ENCODE measurements at places on chromosomes 3 and 15. TPM values are rescaled to one million over a fixed set of nuclear protein-coding genes. Genes with fewer than 3 reads are reported as not detected.

Gene MOBP
- total RNA-seq = not detected

GRCh38 chr3:38264353-38264771 is 1.2 kb upstream of the SLC22A13 start:
- DNase-seq = no peak

- DNase-seq = no peak
Measured at GRCh38 chr3:14691239-14691638, 16.3 kb downstream of the C3orf20 start.

DNA sequence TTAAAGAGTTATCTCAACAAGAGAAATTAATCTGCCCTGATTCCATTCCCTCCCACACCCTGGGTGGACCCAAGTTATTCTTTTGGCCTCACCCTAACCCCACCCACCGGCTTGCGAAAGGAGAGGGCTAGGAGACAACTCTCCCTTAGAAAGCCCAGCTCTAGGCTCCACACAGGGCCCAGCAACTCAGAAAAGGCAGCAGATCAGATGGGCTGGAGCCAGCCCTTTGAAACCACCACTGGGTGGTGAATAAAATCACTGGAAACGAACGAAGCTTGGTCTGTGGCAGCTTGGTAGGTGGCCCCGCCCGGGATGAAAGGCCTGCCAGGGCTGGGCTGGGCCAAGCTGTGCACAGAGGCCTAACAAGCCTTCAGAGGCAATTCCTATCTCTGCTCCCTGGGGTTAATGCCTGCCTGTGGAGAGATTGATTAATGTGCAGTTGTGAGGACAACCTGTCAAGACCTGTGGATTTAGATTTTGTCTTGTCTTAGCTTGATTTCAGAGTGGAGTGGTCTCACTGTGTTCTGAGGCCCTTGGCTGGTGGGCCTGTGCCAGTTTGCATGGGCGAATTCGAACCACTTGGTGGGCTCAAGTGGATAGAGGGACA is 38.8 kb downstream of the BHLHE40 start:
- peak; percentile 89 for DNase-seq

Measured in left cardiac atrium (tissue), 4 donors.